ENCODE measurements at places on chromosomes 16 and 17.

GRCh38 chr16:69327585-69328310, 2.6 kb downstream of the PDF start:
- no peak for DNase-seq

GRCh38 chr17:65183736-65184135, 46.6 kb downstream of the RGS9 start:
- no peak for DNase-seq

GRCh38 chr16:61937646-61938045, 98.6 kb downstream of the CDH8 start:
- no peak for DNase-seq

DNA sequence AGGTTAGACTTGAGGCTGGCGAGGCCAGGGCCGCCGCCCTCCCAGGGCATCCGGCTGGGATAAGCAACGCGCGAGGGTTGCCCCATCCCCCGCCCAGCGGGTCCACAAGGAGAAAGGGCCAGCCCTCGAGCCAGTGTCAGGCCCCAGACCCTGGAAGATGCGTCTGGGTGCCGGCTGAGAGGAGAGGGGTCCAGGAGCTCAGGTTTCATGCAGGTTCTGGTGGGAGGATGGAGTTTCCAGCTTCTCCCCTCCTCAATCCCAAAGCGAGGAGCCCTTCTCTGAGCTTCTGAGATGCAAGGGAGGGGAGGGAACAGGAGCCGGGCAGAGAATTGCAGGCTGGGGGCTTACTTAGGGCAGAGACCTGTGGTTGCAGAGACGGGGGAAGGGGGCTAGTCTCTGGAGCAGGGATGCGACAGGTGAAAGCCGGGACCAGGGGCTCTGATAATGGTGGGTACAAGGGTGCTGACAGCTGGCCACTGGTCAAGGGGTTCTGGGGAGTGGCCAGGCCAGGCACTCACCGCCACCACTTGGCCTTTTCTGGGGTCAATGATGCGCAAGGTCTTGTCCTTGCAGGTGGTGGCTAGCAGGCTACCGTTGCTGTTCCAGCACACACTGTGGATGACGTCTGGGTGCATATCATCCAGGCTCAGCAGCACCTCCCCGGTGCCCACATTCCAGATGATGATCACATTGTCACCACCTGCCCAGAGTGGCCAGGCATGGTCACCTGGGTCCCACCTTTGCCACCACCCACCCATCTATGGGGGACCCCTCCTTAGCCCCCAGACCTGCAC, 4.2 kb downstream of the CORO6 start:
- DNase-seq: no peak

DNA sequence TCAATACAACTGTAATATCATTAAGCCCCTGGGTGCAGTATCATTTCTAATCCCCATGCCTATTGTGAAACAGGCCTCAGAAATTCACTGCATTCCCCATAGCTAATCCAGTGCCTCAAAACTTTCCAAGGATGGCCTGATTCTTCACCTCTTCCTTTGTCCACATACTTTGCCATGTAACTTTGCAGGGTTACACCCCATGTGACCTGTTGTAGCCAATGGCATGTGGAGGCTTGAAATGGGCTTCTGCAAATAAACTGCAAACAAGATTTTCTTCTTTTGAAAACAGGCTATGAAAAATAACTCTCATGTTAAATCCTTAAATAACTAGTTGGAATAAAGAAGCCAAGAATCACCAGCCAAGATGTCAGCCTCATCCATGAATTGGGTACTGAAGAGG, 35.9 kb downstream of the ABCA10 start:
- DNase-seq: no peak

GRCh38 chr17:44672479-44673093, 16.3 kb downstream of the MEIOC start:
- no peak for DNase-seq

GRCh38 chr16:4232541-4233386, 9.1 kb downstream of the SRL start:
- DNase-seq: no peak

DNA sequence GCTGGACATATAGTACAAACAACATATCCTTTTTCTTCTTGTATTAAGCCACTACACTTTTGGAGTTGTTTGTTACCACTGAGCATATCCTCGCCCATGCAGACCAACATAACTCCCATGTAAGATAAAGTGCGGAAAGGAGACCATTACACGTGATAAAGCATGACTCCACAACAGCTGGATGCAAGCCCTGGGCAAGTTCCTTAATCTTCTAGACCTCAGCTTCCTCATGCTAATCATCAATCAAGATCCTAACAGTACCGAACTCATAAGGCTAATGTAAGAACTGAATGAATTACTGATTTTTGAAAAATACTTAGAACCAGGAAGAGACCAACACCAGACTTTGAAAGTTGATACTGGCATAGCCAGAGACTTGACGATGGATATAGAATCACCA, 47.0 kb upstream of the GSG1L start:
- no peak for DNase-seq
